Stromal cell of bone marrow (primary cell): ENCODE measurements at places on chromosomes 13 and 19.

DNA sequence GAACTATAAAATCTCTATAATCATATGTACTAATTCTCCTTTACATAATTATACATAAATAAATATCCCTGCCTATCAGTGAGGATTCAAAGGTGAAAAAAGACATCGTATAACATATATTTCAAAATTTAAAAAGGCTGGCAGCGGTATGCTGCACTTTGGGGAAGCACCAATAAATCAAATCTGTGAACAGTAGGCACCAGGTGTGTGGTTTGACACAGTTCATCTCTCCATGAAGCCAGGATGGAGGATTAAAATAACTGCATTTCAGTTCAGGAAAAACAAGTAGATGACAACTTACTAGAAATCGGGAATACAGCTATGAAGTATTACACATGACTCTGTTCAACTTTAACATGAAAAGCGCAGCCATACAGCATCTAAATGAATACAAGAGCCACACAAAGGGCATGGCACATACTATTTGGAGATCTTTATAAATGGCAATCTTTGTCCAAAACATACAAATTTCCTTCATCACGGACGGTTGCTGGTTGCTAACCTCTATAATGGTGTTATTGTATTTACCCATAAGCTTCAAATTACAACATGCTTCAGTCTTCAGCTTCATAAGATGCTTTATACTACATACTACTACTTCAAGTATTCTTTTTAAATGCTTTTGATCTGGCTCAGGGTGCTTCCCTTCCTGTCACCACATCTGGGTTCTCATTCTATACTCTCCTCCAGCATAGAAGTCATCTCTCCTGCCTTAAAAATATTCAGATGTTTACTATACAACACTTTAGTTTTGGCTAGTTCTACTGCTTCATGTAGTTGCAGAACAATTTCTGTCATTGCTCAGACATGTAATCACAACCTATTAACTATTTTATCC is 128.7 kb downstream of the KLF12 start:
- no peak for DNase-seq

GRCh38 chr13:42484386-42484785 is 89.6 kb upstream of the TNFSF11 start:
- no peak for DNase-seq

DNA sequence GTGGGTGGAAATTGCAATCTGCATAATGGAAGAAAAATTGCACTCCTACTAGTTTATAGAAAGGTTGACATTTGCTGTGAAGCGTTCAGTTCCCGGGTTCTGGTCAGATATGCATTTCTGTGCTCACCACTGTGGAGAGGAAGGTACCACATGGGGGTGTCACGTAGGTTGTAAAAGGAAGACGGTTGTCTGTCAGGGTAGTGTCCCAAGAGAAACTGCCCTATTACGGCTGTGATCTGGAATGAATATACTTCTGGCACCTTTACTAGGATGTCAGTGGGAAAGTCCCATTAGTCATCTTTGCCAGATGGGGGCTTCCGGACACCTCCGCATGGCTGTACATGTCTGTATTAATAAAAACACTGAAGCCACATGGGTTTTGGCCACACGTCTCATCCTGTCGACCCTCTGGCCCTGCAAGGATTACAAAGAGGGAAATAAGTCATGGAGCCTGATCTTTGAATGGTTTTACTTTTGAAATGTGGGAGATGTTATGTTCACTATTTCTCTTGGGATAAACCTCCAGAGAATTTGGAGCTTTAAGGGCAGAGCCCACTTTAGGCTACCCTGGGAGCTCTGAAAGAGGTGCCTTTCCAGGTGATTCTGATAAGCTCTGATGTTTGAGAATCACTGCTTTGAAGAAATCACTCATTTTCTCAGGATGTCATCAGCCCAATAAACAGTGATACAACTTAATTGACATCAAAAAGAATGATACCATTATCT is 133.9 kb downstream of the AKAP11 start:
- no peak for DNase-seq

DNA sequence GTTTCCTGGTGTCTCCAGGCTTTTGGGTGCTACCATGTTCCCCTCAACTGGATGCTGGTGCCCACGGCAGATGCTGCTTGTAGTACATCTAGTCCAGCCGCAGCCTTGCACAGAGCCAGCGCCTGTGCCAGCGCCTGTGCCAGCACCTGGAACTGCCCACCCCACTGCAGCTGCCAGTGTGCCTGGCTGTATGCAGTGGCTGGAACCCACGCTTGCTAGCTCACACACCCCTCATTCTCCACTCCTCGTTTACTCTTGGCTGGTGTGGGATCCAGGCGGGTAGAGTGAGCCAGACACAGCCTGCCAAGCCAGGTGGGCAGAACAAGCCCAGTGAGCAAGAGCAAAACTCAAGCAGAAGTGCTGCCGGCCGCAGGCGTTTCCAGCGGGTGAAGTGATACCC is 428.6 kb downstream of the SLITRK1 start:
- DNase-seq = no peak

DNA sequence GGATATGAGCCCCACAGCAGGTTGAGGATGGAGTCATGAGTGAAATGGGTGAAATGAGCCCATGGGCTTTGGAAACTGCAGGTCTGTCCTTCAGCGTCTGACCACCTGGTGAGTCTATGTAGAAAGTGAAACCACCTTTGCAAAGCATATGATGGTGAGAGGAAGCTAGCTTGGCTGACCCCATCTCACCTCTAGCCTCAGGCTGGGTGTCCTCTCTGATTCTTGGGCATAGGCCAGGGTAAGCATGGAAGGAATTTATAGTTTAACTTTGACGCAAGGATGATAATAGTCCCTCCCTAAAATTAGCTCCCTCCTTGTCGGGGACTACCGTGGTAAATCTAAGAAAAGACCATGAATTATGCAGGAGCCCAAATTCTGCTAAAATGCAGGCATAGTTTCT is 16.8 kb upstream of the PSG9 start:
- no peak for DNase-seq

DNA sequence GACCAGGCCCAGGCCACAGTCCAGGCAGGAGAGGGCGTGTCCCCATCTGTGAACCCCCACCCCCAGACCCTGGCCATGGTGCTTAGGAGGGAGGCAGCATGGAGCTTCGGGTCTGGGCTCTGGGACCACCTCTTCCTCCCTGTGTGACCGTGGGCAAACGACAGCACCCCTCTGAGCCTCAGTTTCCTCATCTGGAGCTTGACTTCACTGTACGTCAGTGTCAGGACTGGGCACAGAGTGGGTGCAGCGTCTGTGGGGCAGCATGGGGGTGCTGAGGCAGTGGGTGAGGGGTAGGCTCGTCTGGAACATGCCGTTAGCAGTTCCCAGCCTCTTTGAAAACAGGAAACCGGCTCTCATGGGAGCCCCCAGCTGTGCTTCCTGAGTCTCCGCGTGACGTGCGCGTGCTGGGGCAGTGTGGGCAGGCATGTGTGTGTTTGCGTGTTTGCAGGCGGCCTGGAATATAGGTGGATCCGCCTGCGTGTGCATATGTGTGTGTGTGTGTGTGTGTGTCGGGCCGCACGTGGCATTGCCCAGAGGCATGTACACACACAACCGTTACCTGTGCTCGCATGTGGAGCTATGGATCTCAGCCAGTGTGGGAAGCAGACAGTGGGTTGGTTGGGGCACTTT is 15.8 kb downstream of the ARRDC2 start:
- DNase-seq = peak; percentile 58

DNA sequence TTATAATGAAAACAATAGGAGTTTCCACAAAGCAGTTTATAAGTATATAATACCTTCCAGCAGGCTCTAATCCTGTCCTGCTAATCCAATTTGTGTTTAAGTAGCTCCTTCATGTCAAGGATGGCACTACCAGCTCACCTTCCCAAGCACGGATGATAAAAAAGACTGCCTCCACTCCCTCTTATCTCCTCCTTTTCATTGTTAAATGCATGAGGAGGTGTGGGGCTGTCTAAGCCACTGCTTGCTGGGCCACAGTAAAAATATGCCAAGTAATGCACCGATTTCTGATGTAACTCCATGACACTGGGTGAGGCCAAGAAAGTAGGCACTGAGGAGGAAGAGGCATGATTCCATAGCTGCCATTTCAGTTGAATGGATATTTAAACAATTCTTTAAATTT is 193.1 kb downstream of the ZIC5 start:
- DNase-seq = no peak

DNA sequence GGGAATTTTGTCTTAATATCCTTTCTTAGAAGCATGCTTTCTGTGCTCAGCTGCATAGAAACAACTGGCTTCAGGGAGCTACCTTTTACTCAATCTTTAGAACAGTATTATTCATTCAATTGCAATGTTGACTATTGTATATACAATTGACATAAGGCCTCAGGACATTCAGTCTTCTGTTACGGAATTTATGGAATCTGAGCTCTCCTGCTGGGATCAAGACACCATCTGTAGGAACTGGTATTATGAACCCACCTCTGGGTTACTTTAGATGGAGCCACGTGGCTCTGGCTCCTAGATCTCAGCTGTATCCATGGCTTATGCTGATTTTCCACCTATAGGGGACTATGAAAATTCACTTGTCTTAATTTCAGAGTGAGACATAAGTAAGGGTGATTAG is 716.2 kb upstream of the GPC6 start:
- no peak for DNase-seq

GRCh38 chr19:8001995-8002849 is 3.2 kb downstream of the ELAVL1 start:
- peak; percentile 50 for DNase-seq

DNA sequence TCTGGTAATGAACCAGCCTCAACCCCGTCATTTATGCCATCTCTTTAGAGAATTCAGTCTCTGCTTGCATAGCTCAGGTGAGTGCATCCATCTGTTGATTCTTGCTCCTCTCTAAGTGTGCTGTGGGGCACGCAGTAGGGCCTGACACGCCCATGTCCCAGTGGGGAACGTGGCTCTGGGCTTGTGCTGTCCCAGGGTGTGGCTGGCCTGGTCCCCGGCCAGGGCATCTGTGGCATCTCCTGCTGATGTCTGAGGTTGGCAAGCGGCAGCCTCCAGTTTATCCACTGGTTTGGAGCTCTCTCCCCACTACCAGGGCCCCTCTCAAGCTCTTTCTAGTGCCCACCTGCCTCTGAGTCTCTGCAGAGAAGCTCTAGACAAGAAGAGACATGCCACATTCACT is 146.6 kb upstream of the GJB6 start:
- no peak for DNase-seq

DNA sequence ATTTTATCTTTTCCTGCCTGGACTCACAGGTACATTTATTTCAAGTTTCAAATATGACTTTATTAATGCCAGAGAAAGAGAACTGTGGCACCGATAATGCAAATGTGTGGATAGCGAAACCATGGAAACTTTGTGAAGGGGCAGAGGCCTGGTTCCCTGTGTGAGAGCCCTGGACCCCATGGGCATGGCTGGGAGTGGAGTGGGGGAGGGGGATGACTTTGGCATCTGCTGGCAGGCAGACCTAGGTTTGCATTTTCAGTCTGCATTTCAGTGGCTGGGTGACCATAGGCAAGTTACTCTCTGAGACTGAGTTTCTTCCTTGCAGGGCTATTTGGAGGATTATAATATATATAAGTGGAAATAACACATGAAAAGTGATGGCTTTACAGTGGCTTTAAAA is 163.8 kb upstream of the TMTC4 start:
- no peak for DNase-seq

DNA sequence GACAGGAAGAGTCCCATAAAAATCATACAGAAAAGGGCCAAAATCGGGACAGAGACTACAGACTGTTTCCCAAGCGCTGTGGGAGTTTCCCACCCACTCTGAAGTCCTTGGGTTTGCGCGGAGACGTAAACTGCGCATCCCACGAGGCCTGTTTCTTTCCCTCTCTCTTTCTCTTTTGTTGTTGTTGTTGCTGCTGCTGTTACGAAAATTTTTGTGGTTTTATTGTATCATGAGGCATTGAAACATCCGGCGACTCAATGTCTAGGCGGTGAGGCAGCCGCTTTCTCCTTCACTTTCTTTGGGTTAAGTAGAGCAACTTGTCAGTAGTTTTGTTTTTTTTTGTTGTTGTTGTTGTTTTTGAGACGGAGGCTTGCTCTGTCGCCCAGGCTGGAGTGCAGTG is 1.6 kb upstream of the PPP1R12C start:
- DNase-seq = no peak

- no peak for DNase-seq
Measured at GRCh38 chr13:46229251-46229650, 17.5 kb downstream of the LRRC63 start.

GRCh38 chr19:34341935-34342680 is 22.9 kb upstream of the GPI start:
- no peak for DNase-seq

- peak; percentile 3 for DNase-seq
Measured at GRCh38 chr13:24922387-24922744, 158.4 kb downstream of the RNF17 start.

GRCh38 chr13:78662467-78662866 is 3.5 kb upstream of the OBI1 start:
- no peak for DNase-seq

DNA sequence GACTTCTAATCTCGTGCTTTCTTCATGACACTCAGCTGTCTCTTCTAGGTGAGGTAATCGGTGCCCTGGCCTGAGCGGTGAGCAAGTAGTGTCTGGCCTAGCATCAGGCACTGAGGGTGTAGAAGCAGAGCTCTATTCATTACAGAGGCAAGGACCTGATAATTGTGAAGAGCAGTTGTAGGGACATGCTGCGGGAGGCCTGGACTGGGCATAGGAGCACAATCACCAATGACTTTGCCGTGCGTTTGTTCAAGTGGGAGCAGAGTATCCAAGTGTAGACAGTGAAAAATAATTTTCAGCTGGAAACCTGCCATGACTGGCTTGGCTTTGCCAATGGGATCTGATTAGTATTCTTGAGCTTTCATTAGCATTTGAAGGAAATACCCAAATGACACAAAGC is 32.1 kb upstream of the DCLK1 start:
- no peak for DNase-seq

- DNase-seq = no peak
Measured at GRCh38 chr19:7494416-7495098, 5.7 kb upstream of the PEX11G start.

GRCh38 chr13:81664872-81665271 is 1323.9 kb upstream of the SPRY2 start:
- no peak for DNase-seq

GRCh38 chr19:5623397-5624017 is 624 bp downstream of the SAFB start:
- DNase-seq = no peak

- no peak for DNase-seq
Measured at GRCh38 chr19:32719611-32720059, at the start of gene TDRD12. Gene TDRD12, plus strand, starts transcription at chr19:32719767. Its CDS starts 306 bp downstream, at chr19:32720073.

DNA sequence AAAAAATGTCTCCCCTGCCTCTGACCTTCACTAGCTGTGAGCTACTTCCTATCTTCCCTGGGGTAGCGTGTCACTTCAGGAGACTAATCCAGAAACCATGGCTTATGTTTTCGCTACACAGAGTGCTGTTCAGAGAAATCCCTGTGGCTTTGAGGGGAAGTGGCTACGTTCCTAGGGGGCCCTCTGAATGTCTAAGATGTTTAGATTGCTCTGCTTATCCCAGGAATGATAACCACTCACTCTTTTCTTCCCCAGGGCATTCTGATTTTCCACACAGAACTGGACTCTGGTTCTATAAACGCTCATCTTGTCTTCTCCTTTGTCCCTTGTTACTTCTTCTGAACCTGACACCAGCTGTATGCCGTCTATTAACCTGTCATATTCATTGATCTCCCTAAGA is 572.5 kb downstream of the OLFM4 start:
- no peak for DNase-seq
